Fibroblast of skin of right quadriceps (primary cell): ENCODE measurements at places on chromosomes 3 and 15.

- no peak for DNase-seq
These were observed 26.3 kb upstream of the EDEM1 start for GRCh38 chr3:5160940-5161858.

DNA sequence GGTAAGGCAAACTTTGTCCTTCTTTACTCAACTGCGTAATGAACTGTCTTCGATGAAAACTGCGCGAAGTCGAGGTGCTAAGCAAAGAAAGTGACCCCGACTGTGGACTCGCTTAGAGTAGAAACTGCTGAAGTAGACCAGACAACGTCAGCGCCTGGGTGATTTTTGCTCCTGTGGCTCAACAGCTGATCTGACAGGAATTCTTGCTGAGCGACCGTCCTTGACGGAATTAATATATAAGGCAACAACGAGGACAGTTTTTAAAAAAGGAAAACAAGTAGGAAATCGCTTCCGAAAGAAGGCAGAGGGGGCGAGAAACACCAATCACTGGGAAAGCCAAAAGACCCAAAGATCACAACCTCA lies 541 bp downstream of the RPS27L start:
- no peak for DNase-seq

GRCh38 chr3:182234881-182235280 lies 523.2 kb downstream of the SOX2 start:
- DNase-seq = no peak

DNA sequence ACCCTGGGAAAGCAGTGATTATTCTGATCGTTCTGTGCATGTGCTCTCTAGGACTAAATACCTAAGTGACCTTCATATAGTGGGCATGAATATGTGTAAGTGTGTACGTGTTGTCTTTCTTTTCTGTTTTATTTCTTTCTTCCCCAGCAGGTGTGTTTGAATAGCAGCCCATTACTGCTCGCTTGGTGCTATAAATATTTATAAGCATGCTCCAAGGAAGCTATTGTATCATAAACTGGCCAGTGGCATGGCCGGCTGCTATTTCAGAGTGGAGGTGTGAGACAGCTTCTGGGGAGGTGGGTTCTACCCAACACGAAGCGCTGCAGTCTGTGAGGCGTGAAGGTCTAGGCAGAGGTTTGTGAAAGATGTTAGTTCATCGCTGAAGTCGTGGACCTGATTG lies 641.8 kb downstream of the NTRK3 start:
- DNase-seq = no peak

DNA sequence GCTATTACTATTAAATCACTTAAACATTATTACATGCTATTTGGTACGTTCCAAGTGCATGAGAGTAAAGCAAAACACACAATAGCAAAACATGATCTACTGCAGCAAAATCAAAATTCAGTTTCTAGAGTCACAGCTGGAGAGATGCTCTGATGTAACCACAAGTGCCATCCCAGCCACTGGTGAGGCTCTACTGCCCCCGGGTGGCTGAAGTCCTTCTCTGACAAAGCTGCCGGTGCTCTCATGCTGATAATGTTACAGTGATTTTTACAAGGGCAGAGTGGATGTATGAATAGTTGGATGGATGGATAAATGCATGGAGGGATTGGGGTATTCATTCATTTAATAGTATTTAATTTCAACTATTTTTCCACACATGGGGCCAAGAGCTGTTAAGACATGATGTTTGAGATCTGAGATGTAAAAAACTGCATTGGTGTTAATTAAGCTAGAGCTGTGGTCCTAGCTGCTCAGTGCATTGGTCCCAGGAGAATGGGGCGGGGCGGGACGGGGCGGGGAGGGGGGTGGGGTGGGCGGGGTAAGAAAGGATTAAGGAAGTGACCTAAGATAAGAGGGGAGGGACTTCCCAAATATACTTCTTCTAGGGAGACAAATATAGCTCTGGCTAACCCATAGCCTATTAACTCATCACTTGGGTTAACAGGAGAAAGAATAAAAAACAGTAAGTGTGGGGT lies 5.3 kb upstream of the SPESP1 start:
- DNase-seq = peak; percentile 70

DNA sequence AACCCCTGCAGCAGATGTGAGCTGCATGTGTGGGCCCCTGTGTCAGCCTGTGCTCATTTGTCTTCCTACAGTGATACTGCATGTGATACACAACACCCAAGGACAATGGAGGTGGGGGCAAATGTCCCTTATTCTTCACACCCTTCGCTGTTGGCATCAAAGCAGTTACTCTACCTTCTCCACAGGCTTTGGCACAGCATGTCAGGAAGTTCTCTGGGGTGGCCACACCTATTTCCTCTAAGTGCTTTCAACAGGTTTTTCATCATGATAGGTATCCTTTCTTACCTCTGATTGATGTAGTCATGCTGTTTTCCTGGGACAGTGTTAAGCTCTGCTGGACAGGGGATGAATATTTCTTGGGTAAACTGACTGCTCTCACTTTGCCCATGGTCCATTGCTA lies 29.5 kb downstream of the ZNF662 start:
- DNase-seq = no peak

GRCh38 chr15:27084844-27085243 lies 113.9 kb downstream of the GABRG3 start:
- DNase-seq = no peak

DNA sequence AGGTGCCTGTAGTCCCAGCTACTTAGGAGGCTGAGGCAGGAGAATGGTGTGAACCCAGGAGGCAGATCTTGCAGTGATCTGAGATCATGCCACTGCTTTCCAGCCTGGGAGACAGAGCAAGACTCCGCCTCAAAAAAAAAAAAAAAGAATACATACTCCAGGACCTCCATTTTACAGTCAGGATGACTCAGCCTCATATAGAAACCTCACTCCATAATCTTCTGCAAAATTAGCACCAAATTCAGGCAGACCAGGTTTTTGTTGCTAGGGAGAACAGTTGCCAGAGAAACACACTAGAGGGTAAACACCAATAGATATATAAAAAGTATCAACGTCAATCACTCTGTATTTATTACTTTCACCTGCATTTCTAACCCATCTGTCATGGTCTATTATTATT lies 28.3 kb upstream of the AP3B2 start:
- DNase-seq = peak; percentile 11

- DNase-seq = no peak
These were observed 67.4 kb upstream of the LARS2 start for GRCh38 chr3:45320986-45321385.

DNA sequence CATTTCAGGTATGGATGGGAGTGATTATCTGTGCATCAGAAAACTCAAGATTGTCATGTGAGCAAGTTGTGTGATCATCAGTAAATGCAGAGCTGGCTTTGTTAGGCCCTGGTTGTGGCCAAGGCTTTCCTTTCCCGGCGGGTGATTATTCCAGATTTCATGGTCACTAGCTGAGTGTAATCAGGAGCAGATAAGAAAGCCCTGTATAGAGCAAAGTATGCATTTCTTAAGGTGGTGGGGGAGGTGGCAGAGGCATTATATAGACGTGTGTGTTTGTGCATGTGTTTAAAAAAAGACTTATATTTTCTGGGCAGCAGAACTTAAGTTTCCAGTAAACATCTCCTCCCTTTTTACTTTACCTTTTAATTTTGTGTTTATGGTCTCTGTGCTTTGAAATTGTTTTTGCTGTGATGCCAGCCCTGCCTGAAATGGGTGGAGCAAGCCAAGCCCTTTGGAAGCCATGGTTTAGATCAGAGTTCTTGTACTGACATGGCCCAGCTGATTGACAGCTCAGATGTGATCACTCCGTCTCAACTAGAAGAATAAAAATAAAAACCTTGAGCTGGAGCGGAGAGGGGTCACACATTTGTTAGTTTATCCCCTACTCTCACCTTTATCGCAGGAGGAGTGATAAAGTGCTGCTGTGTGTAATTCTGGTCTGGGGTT lies 22.2 kb downstream of the SMAD3 start:
- DNase-seq = no peak

DNA sequence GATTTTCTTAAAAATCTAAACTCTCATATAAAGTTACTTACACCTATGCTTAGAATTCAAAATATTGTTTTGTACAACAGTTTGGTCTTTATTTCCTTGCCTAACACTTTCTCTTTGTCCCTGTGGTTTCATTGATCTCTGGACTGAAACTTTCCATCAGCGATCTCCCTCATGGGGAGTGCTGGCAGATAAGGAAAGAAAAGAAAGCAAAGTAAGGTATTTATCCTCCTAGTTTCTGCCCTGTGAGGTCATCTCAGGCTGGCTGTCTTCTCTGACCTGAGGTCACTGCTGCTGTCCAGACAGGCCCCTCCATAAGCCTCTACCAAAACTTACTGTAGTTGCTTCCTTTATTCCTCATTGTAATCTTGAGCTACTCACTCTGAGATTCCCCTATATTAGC lies 57.9 kb upstream of the EPHA6 start:
- DNase-seq = no peak

DNA sequence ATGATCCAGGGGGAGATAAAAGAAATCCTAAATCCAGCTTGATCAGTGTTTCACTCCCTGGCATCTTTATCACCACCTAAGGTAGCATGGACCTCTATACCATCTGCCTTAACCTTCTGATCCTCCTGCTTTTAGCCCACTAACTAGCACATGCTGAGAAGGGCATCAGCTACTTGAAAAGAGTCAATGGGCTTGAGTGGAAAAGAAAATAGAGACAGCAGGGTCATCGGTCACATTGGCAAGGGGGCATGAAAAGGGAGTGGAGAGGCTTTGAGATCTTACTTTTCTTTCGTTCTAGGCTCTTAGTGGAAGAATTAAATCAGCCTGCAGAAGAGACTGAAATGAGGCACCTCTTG lies 239 bp upstream of the ZFYVE19 start:
- no peak for DNase-seq

- no peak for DNase-seq
These were observed 110.2 kb upstream of the UMPS start for GRCh38 chr3:124619887-124620599.

DNA sequence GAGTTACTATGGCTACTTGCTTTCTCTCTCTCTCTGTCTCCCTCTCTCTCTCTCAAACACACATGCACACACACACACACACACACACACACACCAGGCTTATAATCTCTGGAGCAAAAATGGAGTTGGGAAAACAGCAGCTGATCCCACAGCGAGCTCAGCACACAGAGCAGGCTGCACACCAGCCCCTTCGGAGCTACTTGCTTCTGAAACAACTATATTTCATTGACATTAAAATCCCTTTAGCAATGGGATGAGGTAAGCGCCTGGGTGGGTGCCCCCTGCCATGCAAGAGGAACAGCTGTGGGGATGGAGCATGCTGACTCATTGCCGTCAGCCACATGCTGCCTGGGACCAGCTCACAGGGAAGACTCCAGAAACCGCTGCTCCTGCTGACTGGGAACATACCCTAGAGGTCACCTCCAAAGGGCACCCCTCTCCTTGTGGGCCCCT lies 45.7 kb downstream of the B3GNT5 start:
- peak; percentile 87 for DNase-seq

GRCh38 chr15:31327669-31328427 lies 1.2 kb downstream of the KLF13 start:
- peak; percentile 32 for DNase-seq

GRCh38 chr15:88651136-88651732 lies 12.4 kb downstream of the ISG20 start:
- peak; percentile 23 for DNase-seq

DNA sequence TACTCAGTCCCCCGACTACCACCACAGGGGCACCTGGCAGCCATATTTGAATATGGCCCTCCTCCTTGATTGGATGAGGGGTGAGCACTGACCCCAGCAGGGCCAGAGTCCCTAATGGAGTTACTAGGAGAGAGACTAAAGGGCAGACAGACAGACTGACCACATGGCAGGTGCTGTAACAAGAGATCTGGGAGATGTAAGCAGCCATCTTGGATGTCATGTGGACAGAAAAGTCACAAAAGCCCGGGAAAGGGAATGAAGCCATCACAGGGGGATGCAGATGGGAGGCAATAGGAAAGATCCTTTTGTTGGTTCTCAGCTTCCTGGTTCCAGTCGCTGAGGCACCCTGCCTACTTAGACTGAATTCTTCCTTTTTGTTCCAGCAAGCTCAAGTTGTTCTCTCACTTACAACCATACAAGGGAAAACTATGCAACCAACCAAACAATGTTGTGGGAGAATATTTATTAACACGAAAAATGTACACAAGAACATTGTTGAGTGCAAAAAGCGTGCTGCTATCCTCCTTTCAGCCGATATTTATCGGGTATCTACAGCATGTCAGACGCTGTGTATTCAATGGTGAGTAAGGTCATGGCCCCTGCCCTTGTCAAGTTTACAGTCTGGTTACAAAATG lies 511.6 kb upstream of the PROK2 start:
- DNase-seq = no peak

GRCh38 chr3:148187296-148187695 lies 510.4 kb upstream of the AGTR1 start:
- peak; percentile 20 for DNase-seq

GRCh38 chr3:46508850-46509591 lies 11.2 kb downstream of the RTP3 start:
- peak; percentile 15 for DNase-seq

DNA sequence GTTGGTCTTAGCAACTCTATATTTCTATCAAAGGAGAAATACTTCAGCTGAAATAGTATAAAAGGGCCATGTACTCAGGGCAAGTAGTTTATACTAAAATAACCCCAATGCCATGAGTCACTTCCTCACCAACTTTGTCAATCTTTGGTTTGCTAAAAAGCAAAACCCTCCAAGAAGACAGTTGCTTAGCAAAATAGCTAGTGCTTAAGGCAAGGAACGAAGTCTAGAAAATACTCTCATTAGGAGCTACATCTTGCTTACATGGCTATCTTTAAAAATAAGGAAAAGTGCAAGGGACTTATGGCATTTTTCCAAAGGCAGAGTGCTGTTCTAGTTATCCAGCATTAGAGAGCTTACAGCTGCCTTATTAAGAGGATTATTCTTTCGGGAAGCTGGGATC lies 28.4 kb downstream of the P3H2 start:
- peak; percentile 81 for DNase-seq

- DNase-seq = peak; percentile 96
These were observed at the start of gene PTPRG for GRCh38 chr3:61561374-61562041. Gene PTPRG (plus strand): TSS chr3:61561571. CDS start chr3:61562288, 717 bp downstream.

- DNase-seq = peak; percentile 75
These were observed 12.6 kb downstream of the BFSP2 start for GRCh38 chr3:133412183-133413132.

GRCh38 chr3:188574885-188575284 lies 420.9 kb downstream of the LPP start:
- peak; percentile 39 for DNase-seq

DNA sequence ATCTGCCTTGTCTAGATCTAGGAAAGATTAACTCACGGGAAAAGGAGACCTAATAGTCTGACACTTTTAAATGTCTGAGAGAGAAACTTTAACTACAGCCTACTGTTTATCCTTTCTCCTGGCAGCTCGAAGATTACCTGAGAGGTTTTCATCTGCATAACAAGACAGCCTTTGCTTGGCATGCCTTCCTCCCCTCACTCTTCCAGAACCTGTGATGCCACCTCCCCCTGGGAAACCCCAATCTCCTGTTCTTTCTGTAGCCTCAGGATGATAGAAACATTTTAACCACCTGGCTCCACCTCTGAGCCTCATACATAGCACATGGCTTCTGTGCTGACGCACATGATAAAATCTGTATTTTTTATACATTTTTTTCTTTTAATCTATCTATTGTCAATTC lies 420.8 kb downstream of the CNTN6 start:
- no peak for DNase-seq

- peak; percentile 68 for DNase-seq
These were observed 81.7 kb downstream of the TAMM41 start for GRCh38 chr3:11764931-11765363.

GRCh38 chr15:88882785-88883184 lies 12.6 kb downstream of the HAPLN3 start:
- DNase-seq = peak; percentile 69

GRCh38 chr15:49421991-49422390 lies 1.1 kb upstream of the FGF7 start:
- peak; percentile 74 for DNase-seq
